Breast epithelium (tissue), 4 donors: ENCODE measurements at places on chromosomes 12 and 14. TPM values are rescaled to one million over a fixed set of nuclear protein-coding genes. Genes with fewer than 3 reads are reported as not detected.

DNA sequence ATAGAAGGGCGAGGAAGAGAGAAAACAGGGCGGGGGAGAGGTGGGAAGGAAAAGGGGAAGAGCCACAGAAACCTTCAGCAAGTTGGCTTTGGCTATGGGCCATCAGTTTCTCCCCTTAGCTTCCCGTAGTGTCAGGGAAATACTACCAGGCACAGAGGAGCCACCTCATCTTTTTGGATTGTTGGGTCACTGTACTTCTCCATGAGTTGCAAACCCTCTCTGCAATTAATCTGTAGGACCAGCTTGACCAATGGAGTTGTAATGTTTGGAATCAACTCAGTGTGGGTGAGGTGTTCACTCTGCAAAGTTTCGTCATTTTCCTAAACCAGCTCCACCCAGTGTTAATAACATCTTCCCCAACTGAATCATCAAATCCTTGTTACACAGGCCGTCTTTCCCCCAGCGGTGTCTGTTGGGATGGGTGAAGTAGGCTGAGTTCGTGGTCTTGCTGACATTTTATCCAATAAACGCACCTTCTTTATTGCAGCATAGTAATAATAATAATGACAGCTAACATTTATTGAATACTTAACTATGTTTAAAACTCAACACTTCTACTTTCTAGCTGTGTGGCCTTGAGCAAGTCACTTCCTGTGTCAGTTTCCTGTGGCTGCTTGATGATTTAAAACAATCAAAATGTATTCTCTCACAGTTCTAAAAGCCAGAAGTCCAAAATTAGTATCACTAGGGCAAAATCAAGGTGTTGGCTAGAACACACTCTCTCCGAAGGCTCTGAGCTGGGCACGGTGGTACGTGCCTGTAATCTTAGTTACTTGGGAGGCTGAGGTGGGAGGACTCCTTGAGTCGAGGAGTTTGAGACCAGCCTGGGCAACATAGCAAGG is 8.1 kb upstream of the GLTP start:
- no peak for DNase-seq
- H3K27ac ChIP-seq = peak overlapping the region; percentile 54
- no peaks in the 10 kb centered on the region for H3K4me1 ChIP-seq
- no peaks in the 10 kb centered on the region for H3K27me3 ChIP-seq
- no peaks in the 10 kb centered on the region for H3K36me3 ChIP-seq

DNA sequence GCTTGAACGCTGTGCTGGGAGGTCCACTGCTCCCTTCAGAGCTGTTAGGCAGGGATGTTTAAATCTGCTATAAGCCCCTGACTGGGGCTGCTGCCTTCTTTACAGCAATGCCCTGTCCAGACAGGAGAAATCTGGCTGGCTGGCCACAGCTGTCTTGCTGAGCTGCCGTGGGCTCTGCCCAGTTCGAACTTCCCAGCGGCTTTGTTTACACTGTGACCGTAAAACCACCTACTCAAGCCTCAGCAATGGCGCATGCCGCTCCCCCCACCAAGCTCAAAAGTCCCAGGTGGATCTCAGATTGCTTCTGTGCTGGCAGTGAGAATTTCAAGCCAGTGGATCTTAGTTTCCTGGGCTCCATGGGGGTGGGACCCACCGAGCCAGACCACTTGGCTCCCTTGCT is 35.8 kb downstream of the CKAP4 start:
- H3K27ac ChIP-seq = no peak overlapping the region
- no peaks in the 10 kb centered on the region for H3K27me3 ChIP-seq
- no peaks in the 10 kb centered on the region for H3K36me3 ChIP-seq
- H3K4me1 ChIP-seq = no peaks in the 10 kb centered on the region
- no peak overlapping the region for H3K4me3 ChIP-seq

MANSC4 gene
- not detected for total RNA-seq

CELA1 gene
- not detected for total RNA-seq

SERPINA9 gene
- not detected for total RNA-seq

RPL10L gene
- not detected for total RNA-seq

DNA sequence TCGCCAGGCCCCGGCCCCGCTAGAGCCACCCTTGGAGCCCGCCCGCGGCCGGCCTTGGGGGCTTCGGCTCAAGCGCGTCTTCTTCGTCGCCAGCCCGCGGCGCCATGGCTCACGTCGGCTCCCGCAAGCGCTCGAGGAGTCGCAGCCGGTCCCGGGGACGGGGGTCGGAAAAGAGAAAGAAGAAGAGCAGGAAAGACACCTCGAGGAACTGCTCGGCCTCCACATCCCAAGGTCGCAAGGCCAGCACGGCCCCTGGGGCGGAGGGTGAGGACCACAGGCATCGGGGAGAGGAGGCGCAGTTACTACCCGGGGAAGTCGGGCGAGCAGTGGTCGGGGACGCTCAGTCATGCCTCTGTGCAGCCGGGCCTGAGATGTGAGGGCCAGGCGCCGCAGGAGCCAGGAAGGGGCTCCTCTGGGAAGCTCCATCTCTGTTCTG is 573 bp downstream of the ARL6IP4 start:
- H3K36me3 ChIP-seq = no peaks in the 10 kb centered on the region
- DNase-seq = no peak
- no peaks in the 10 kb centered on the region for H3K27me3 ChIP-seq

GRCh38 chr14:73026243-73026844 is 562 bp downstream of the ZFYVE1 start:
- H3K4me3 ChIP-seq = peak overlapping the region; percentile 61
- H3K27ac ChIP-seq = peak overlapping the region; percentile 93
- DNase-seq = no peak
- H3K4me1 ChIP-seq = no peaks in the 10 kb centered on the region

DNA sequence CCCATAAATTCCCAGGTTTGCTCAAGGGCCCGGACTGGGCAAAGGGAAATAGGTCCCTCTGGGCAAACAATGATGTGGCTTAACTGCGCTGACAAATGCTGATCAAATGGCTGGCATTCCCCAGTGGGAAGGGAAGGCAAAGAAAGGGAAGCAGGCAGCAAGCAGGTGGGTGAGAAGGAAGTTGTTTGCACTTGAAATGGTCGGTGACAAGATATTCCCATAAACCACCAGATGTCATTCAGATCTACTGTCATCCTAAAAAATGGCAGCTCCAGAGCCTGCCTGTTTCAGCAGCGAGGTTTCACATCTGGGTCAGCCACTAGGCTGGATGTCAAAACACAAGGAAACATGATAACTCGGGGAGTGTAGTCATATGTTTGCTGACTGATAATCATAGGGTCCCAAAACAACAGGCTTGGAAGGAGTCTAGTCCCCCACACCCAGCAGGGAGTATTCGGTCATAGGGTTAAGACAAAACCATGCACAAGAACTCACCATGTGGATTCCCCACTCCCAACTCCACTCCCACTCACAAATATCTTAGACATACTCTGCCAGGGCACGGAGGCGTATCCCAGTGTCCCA is 37.9 kb upstream of the MDM1 start:
- H3K27me3 ChIP-seq = no peaks in the 10 kb centered on the region
- H3K4me1 ChIP-seq = no peaks in the 10 kb centered on the region
- DNase-seq = no peak
- no peak overlapping the region for H3K4me3 ChIP-seq
- H3K36me3 ChIP-seq = no peaks in the 10 kb centered on the region

BTBD7 gene
- 32.8 TPM for total RNA-seq

DNA sequence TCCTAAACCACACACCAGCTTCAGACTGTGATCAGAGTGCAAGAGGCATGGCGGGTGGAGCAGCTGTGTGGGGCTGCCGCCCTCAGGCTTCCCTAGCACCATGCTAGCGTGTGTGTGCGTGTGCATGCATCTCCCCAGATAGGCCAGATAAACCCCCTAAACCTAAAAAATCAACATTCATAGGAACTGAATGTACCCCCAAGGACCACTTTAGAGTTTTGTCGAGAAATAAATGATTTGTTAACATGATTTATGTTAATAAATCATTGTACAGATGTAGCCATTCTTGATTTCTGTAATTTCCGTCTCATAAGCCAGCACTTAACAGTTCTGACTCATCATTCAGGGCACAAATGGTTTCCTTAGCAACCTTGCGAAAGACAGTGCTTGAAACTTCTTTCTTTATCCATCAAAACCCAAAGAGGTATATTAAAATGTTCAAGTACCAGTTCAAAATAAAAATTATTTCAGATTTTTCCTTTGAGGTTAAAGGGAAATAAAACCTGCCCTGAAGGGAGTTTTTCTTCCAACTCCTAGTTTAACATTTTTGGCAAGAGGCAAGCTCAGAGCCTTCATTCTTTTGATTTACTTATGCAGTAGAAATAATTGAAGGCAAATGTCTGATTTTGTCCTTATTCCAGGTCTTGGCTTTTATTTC is 206.2 kb upstream of the RGS6 start:
- DNase-seq = no peak
- no peaks in the 10 kb centered on the region for H3K27me3 ChIP-seq
- H3K4me3 ChIP-seq = no peak overlapping the region
- H3K36me3 ChIP-seq = no peaks in the 10 kb centered on the region
- peak overlapping the region; percentile 82 for H3K27ac ChIP-seq
- peaks cover 6% of the 10 kb centered on the region for H3K4me1 ChIP-seq

DNA sequence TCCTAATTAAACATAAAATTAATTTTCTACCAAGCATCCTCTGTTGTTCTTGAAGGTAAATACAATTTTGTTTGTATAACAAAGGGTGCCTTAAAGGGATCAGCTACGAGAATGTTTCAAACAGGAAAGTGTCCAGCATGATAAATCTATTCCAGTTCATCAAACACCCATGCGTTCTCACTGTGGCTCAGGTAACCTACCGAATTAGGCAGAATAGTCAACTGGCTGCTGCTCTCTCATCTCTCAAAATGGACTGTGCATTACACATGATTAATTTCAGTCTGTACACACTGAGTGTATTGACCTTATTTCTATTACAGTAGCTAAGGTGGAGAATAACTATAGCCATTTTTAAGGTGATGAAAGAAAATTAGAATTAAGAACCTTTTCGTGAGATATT is 127.5 kb upstream of the RMST start:
- no peaks in the 10 kb centered on the region for H3K36me3 ChIP-seq
- no peaks in the 10 kb centered on the region for H3K27me3 ChIP-seq
- no peak overlapping the region for H3K27ac ChIP-seq
- DNase-seq = no peak
- no peaks in the 10 kb centered on the region for H3K4me1 ChIP-seq
- no peak overlapping the region for H3K4me3 ChIP-seq
